ENCODE measurements at places on chromosomes 12 and 14.

GRCh38 chr12:131283191-131283861 lies 329.6 kb downstream of the ADGRD1 start:
- no peaks in the 10 kb centered on the region for H3K4me1 ChIP-seq
- no peak overlapping the region for H3K4me3 ChIP-seq
- H3K27ac ChIP-seq: no peak overlapping the region
- no peaks in the 10 kb centered on the region for H3K36me3 ChIP-seq
- DNase-seq: no peak

DNA sequence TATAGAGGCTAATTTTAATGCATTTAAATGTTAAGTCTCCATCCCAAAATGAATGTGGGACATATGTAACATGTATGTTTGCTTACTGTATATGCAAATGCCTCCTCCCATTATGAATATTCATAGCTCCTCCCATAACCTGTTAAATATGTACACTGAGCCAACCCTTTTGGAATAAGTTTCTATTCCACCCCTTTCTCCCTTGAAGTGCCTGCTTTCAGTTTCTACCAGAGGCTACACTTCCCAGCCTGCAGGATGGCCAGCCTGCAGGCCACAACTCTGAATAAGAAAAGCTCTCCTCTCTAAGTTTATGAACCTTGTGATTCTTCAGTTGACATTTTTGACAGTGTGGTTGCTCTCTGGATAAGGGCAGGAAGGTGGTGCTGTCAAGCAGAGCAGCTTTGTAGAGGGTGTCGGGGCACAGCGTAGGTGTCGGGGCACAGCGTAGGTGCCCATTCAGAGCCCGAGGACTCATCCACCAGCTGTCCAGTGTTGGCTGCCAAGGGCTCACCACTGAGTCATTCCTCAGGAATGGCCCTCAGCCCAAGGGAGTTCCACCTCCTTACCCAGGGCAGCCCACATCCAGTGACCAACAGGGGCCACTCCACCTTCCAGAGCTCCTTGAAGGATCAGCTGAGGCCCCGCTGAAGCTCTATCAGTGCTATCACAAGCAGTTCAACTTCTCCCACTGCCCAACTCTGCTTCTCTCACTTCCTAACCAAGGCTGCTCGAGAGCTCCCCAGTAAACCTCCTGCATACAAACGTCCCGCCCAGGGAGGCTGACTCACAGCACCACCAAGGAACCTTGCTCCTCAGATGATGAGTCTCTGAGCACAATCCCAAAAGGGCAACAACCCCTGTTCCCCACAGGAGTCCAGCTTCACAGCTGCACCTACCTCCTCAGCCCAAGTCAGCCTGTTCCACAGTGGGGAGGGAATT lies 31.4 kb downstream of the VWF start:
- no peaks in the 10 kb centered on the region for H3K27me3 ChIP-seq
- no peak overlapping the region for H3K4me3 ChIP-seq
- H3K36me3 ChIP-seq: no peaks in the 10 kb centered on the region
- DNase-seq: peak; percentile 90

GRCh38 chr14:68758301-68758700 lies 34.6 kb downstream of the ZFP36L1 start:
- no peak overlapping the region for H3K27ac ChIP-seq
- no peaks in the 10 kb centered on the region for H3K4me1 ChIP-seq
- no peaks in the 10 kb centered on the region for H3K27me3 ChIP-seq
- no peak for DNase-seq
- H3K4me3 ChIP-seq: no peak overlapping the region

GRCh38 chr12:627863-628741 lies 35.1 kb downstream of the NINJ2 start:
- H3K36me3 ChIP-seq: no peaks in the 10 kb centered on the region
- peaks cover 34% of the 10 kb centered on the region for H3K4me1 ChIP-seq
- peak overlapping the region; percentile 72 for H3K27ac ChIP-seq
- no peak overlapping the region for H3K4me3 ChIP-seq
- no peak for DNase-seq

DNA sequence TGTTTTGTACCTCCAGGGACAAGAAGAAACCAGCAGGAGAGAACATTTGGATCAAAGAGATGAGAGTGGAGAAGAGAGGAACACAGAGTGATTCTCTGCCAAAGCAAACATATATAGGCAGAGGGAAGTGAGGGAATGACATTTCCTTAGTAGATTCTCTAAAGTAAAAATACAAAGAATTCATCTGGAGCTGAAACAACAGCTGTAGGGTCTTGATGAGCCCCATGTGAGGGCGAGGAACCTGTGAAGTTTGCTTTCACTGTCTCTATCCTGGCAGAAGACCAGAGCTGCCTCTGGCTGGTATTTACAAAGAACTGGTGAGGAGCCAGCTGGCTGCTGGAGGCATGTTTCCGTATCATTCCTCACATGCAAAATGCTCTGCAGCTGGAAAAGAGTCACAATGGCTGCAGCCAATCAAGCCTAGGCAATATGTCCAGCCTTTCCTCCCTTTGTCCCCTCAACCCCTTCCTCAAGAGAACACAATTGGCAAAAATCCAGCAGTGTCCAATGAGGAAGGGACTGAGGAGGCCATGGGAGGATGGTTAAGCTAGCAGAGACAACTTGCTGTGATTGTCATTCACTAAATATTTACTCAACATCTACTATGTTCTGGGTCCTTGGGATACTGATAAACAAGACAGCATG lies 122.5 kb downstream of the PHLDA1 start:
- no peak overlapping the region for H3K4me3 ChIP-seq
- no peaks in the 10 kb centered on the region for H3K36me3 ChIP-seq
- no peak for DNase-seq
- H3K4me1 ChIP-seq: peaks cover 37% of the 10 kb centered on the region
- peak overlapping the region; percentile 96 for H3K27ac ChIP-seq

GRCh38 chr12:115990241-115990640 lies 287.3 kb downstream of the MED13L start:
- peaks cover 30% of the 10 kb centered on the region for H3K36me3 ChIP-seq
- no peak for DNase-seq
- H3K27ac ChIP-seq: no peak overlapping the region
- H3K27me3 ChIP-seq: no peaks in the 10 kb centered on the region
- H3K4me3 ChIP-seq: no peak overlapping the region

GRCh38 chr12:47944685-47945340 lies 18.6 kb upstream of the TMEM106C start:
- H3K4me3 ChIP-seq: no peak overlapping the region
- no peaks in the 10 kb centered on the region for H3K36me3 ChIP-seq
- no peak for DNase-seq
- no peak overlapping the region for H3K27ac ChIP-seq
- no peaks in the 10 kb centered on the region for H3K4me1 ChIP-seq

- no peaks in the 10 kb centered on the region for H3K27me3 ChIP-seq
- no peak overlapping the region for H3K4me3 ChIP-seq
- DNase-seq: no peak
- peaks cover 24% of the 10 kb centered on the region for H3K4me1 ChIP-seq
- peak overlapping the region; percentile 100 for H3K27ac ChIP-seq
Measured at GRCh38 chr12:26102953-26103352, 21.9 kb downstream of the BHLHE41 start.

DNA sequence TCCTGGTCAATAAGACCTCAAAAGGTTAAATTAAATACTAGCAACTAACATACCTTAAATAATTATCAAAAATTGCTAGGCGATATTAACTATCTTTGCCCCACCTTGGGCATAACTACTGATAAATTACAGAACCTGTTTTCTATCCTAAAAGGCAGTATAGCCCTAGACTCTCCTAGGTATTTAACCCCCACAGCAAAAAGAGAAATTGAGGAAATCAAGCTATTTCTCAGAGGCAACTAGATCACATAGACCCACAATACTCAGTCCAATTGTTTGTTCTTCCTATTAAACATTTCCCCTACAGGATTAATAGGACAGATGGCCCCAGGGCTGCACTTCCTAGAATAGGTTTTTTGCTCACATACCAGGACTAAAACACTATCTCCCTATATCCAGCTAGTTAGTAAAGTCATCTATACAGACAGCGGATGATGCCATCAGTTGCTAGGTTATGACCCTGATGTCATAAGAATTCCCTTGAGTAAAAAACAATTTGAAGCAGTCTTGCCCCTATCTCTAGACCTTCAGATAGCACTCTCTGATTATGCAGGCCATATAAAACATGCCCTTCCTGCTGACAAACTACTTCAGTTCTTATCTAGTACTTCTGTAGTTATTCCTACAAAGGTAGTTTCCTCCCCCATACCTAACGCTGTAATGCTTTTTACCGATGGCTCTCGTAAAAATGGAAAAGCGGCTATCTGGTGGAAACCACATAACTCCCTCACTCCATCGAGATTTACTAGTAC lies 118.4 kb downstream of the PPHLN1 start:
- no peaks in the 10 kb centered on the region for H3K36me3 ChIP-seq
- H3K4me1 ChIP-seq: peaks cover 6% of the 10 kb centered on the region
- no peak overlapping the region for H3K27ac ChIP-seq
- H3K27me3 ChIP-seq: no peaks in the 10 kb centered on the region
- DNase-seq: no peak
- no peak overlapping the region for H3K4me3 ChIP-seq

DNA sequence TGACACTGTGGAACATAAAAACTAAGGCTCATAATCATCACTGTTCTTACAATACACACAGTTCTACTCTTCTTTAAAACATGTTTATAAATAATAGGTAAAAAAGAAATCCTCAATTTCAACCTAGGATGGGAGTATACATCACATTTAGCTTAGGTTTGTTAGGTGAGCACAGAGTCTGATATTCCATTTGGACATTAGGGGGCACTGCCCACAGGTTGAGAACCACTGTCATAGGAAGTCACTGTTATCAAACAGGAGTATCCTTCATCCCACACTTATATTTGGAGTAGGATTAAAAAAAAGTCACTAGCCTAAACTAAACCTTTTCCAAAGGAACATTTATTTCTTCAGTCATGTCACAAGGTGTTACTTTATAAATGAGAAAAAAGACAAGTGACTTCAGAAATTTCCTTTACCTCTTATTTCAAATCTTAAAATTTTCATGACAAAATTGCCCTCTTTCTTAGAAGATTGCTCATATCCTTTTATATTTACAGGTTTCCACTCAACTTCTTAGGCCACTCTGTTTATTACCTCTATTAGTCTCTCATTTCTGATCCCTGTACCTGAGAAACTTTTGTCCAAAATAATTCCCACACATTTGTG lies 240.6 kb downstream of the CPNE8 start:
- no peaks in the 10 kb centered on the region for H3K4me1 ChIP-seq
- H3K27me3 ChIP-seq: no peaks in the 10 kb centered on the region
- no peaks in the 10 kb centered on the region for H3K36me3 ChIP-seq
- H3K4me3 ChIP-seq: no peak overlapping the region
- no peak for DNase-seq

DNA sequence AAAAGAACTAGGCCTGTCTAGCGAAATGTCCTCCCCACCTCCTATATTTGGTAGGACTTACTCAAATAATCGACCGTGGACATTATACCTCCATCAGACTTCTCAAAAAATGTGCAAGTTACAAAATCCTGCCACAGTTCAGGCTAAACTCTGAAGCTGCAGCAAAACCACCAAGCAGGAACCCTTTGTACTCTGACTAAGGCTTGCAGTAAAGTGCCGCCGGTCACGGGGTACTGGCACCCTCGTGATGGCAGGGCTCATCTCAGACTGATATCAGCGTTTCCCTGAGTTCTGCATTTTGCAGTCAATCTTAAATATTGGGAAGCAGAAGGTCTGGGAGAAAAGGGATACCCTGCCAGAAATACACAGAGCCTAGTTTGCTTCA lies 17.1 kb downstream of the SLC11A2 start:
- no peaks in the 10 kb centered on the region for H3K4me1 ChIP-seq
- no peak overlapping the region for H3K27ac ChIP-seq
- no peaks in the 10 kb centered on the region for H3K27me3 ChIP-seq

DNA sequence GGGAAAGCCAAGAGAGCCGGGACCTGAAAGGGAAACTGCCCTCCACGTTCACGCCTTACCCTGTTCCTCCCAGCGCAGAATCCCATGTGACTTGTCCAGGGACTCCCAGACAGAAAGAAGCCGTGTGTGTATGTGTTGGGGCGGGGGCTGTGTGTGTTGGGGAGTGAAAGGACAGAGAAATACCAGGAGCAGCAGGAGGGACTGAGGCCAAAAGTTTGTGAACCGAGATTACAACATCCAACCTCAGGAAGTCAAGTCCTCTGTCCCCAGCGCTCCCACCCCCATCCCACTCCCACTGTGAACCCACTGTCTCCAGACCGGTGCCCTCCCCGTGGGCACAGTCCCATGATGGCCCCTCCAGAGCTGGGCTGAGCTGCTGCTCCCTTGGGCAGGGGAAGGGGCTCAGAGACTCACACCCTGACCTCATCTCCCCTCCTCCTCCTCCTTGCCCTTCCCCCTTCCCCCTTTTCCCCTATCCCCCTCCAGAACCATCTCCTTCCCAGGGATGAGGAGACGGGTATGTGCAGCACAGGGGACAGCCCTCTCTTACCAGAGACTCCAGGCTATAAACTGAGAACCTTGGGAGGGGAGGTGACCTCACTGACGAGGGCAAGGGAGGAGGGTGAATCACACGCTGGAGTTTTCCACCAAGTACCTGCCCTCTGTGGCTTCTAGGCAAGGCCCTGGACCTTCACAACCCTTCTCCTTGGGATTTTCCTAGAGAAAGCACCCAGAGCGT lies at the start of gene SLC6A12:
Gene SLC6A12, minus strand, starts transcription at position 155 of the 739 bp plus-strand sequence. CDS start 4,171 bp downstream, outside the sequence.
- H3K27ac ChIP-seq: no peak within 1 kb of the TSS
- H3K4me3 ChIP-seq: no peak within 1 kb of the TSS
- no peak for DNase-seq
- peaks cover 7% of the 10 kb centered on the region for H3K4me1 ChIP-seq

DNA sequence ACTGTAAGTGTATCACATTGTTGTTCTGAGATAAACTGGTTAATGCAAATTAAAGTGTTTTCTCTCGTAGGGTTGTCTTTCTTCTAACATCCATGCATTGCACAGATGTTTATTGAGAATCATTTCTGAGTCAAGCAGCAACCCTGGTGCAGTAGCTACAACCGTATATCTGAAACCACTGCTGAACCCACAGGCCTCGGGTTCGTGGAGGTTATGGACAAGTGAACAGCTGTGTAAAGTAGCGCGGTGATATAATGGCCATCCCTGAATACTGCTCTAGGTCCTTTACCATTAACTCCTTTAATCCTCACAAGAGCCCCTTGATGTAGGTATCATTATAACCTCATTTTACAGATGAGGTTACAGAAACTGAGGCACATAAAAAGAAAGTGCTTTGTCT lies 486.1 kb upstream of the TMEM132C start:
- no peaks in the 10 kb centered on the region for H3K4me1 ChIP-seq
- H3K4me3 ChIP-seq: no peak overlapping the region
- no peak for DNase-seq
- H3K36me3 ChIP-seq: no peaks in the 10 kb centered on the region

DNA sequence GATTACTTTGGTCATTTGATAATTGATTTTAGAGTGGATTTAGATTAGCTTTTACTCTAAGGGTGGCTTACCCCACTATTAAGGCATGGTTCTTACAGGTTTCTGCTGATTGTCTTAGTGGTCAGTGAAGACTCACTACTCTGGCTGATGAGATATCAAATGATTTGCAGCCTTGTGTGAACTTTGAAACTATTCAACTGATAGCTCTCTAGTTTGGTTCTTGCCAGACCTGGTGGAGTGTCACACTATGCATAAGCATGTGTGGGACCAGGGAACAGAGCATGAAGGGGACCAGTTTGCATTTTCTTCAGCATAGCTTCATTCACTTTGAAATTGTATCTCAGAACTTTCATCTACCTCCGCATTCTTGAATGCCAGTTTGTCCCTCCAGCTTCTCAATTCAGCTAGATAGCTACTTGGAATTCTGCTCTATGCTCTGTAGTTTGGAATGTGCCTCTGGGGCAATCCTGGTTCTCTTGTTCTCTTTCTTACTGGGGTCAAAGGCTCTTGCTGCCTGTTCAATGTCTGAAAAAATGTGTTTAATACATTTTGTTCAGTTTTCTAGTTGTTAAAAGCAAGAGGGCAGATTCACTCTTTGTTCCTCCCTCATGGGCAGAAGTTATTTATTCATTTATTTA lies 12.7 kb downstream of the SCYL2 start:
- H3K4me3 ChIP-seq: no peak overlapping the region
- peaks cover 6% of the 10 kb centered on the region for H3K4me1 ChIP-seq
- no peak for DNase-seq
- no peaks in the 10 kb centered on the region for H3K36me3 ChIP-seq
- H3K27me3 ChIP-seq: no peaks in the 10 kb centered on the region
